ENCODE measurements at places on chromosomes 1 and 21.

GRCh38 chr1:165289556-165289955 is 67.0 kb downstream of the LMX1A start:
- DNase-seq = peak; percentile 59

- no peak for DNase-seq
These were observed 4.1 kb downstream of the ADPRS start for GRCh38 chr1:36092798-36093185.

DNA sequence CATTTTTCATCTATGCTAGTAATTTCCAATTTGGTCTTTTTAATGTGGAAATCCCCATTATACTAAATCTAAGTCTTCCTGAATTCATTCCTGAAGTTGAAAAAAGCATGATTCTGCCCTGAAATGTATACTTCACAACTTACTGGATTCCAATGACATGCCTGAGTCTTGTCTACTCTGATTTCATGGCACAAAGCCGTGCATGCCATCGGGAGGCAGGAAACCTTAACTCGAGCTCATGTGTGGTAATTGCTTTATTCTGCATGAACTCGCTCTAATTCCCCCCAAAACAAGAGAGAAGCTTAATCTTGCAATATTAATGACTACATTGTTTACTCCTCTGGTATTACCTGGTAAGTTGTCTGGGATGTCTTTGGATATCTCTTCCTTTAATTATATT is 39.6 kb upstream of the PBX1 start:
- DNase-seq = no peak

DNA sequence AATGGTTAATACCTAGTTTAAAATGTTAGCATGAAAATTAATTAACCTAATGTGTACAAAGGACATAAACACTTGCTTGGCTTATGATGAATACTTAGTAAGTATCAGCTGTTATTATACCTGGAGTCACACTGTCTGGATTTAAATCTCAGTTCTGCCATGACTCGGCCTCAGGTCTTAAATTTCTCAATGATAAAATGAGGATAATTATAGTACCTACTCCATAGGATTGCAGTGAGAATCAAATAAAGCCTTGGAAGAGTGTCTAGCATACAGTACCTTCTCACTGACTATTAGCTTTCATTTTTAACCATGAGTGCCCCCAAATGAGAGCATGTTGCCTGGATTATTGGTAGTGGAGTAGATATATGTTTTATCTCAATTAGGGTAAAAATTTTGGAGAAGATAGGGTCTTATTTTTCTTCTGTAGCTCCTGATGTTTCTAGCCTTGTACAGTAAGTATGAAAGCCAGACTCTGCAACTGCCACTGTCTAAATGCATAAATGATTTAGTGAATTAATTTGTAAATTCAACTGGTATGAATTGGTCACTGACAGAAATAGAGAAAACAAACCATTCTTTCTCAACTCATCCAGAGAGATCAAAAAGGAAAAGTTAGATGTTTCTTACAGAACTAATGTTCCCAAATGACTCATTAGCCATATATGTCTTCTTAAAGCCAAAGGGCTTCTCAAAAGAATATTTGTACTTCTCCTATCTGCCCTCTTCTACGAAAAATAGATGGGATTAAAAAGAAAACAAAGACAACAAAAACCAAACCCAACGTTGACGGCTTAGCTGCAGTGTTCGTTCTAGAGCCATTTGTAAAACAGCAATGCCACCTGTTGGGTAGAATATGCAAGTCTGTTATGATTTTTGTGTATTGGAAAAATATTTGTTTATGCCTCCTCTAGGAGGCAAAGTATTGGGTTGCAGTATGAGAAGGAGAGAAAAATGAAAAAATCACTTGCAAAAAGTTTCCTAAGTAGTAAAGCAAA is 53.8 kb upstream of the MROH9 start:
- DNase-seq = no peak

- no peak for DNase-seq
These were observed 460.2 kb downstream of the KIF26B start for GRCh38 chr1:245615001-245615400.

GRCh38 chr1:60821156-60821555 is 261.2 kb upstream of the NFIA start:
- DNase-seq = no peak

Data from NCI-H1694 (cell line).